ENCODE measurements at places on chromosomes 3 and 15.

DNA sequence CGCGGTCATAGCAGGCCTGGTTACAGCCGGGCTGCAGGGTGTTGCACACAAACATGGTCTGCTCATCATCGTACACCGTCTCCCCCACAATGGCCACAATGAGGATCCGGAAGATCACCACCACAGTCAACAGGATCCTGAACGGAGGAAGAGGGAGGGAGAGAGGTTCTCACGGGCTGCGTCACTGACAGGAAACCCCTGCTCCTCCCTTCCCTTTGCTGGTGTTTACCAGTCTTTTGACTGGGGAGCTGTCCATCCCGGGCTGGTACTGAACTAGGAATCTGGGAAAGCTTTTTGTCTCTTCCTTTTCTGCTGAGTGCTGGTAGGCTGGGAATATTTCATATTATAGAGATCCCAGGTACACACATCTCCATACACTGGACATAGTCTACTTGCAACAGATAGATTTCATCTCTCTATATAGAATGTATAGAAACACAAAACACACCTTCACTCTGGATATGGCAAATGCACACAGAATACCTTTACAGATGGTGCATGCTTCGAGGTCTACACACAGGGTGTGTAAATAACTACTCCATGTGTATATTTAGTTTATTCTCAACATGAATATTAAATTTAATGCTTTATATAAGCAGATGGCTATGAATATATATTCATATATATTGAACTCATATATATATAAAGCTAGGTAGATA is 1.4 kb downstream of the GJD2 start:
- DNase-seq: no peak
- H3K36me3 ChIP-seq: no peaks in the 10 kb centered on the region

GRCh38 chr3:65342084-65342683 is 654.4 kb upstream of the ADAMTS9 start:
- H3K27ac ChIP-seq: no peak overlapping the region
- H3K36me3 ChIP-seq: no peaks in the 10 kb centered on the region
- H3K27me3 ChIP-seq: no peaks in the 10 kb centered on the region
- DNase-seq: no peak
- no peaks in the 10 kb centered on the region for H3K4me1 ChIP-seq
- no peak overlapping the region for H3K4me3 ChIP-seq

- no peaks in the 10 kb centered on the region for H3K27me3 ChIP-seq
- no peaks in the 10 kb centered on the region for H3K4me1 ChIP-seq
- no peak overlapping the region for H3K27ac ChIP-seq
These were observed 17.3 kb downstream of the MRPS11 start for GRCh38 chr15:88484682-88485331.

DNA sequence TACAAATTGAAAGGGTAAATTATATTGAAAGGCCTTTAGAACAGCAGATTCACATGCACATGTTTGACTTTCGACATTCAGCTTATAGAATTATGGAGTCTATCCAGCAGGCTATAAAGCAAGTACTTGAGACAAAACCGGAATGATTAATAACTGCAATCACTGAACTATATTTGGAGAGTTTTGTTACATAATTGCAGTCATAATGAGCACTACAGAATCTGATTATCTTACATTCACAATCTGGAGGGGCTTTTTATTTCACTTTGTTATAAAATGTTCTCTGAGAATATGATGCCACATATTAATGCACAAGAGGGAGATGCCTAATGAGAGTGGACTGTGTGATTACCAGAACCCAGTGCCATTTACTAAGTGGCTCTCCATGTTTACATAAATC is 64.3 kb downstream of the NSUN3 start:
- H3K36me3 ChIP-seq: no peaks in the 10 kb centered on the region
- no peak for DNase-seq
- H3K27ac ChIP-seq: no peak overlapping the region
- no peaks in the 10 kb centered on the region for H3K27me3 ChIP-seq

- H3K4me3 ChIP-seq: peak overlapping the region; percentile 79
- H3K27ac ChIP-seq: peak overlapping the region; percentile 98
- H3K36me3 ChIP-seq: no peaks in the 10 kb centered on the region
- no peaks in the 10 kb centered on the region for H3K27me3 ChIP-seq
- no peak for DNase-seq
These were observed 4.8 kb upstream of the NR2F2 start for GRCh38 chr15:96325541-96326327.

- no peaks in the 10 kb centered on the region for H3K27me3 ChIP-seq
- no peaks in the 10 kb centered on the region for H3K36me3 ChIP-seq
- H3K4me1 ChIP-seq: no peaks in the 10 kb centered on the region
- no peak overlapping the region for H3K27ac ChIP-seq
- DNase-seq: peak; percentile 34
- no peak overlapping the region for H3K4me3 ChIP-seq
These were observed 43.2 kb upstream of the PPP4R2 start for GRCh38 chr3:72953325-72953956.

- H3K4me3 ChIP-seq: no peak overlapping the region
- H3K27me3 ChIP-seq: no peaks in the 10 kb centered on the region
- H3K27ac ChIP-seq: no peak overlapping the region
- H3K36me3 ChIP-seq: no peaks in the 10 kb centered on the region
These were observed 29.3 kb upstream of the SACM1L start for GRCh38 chr3:45659661-45660566.

- no peaks in the 10 kb centered on the region for H3K27me3 ChIP-seq
- no peaks in the 10 kb centered on the region for H3K4me1 ChIP-seq
- no peaks in the 10 kb centered on the region for H3K36me3 ChIP-seq
- no peak overlapping the region for H3K4me3 ChIP-seq
- DNase-seq: no peak
- no peak overlapping the region for H3K27ac ChIP-seq
These were observed 83.7 kb downstream of the TRAK1 start for GRCh38 chr3:42174679-42175385.

- H3K36me3 ChIP-seq: no peaks in the 10 kb centered on the region
- no peak overlapping the region for H3K27ac ChIP-seq
- H3K4me1 ChIP-seq: no peaks in the 10 kb centered on the region
- H3K27me3 ChIP-seq: no peaks in the 10 kb centered on the region
These were observed 305.1 kb downstream of the LSAMP start for GRCh38 chr3:116140100-116140689.

- DNase-seq: peak; percentile 74
- no peak overlapping the region for H3K4me3 ChIP-seq
- H3K4me1 ChIP-seq: no peaks in the 10 kb centered on the region
- H3K27me3 ChIP-seq: no peaks in the 10 kb centered on the region
These were observed 103.5 kb downstream of the IMPG2 start for GRCh38 chr3:101216710-101217465.

DNA sequence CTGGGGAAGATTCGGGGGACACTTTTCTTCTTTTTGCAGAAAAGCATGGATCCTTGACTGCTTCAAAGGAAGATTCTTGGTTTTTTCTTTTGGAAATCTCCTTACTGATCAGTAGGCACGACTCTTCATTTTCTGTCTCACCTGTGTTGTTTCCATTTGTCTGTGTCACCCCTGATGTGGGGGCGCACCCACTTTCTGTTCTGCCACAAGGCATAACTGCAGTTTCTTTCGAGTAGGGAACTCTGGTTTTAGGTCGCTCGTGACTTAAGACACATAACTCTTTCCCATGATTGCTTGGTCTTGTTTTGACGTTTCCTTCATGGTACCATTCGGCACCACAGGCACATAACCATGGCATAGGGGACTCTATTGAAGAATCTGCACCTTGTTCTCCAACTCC is 31.3 kb downstream of the RNF168 start:
- H3K27ac ChIP-seq: no peak overlapping the region
- DNase-seq: no peak
- H3K4me1 ChIP-seq: no peaks in the 10 kb centered on the region
- no peak overlapping the region for H3K4me3 ChIP-seq
- H3K27me3 ChIP-seq: no peaks in the 10 kb centered on the region

DNA sequence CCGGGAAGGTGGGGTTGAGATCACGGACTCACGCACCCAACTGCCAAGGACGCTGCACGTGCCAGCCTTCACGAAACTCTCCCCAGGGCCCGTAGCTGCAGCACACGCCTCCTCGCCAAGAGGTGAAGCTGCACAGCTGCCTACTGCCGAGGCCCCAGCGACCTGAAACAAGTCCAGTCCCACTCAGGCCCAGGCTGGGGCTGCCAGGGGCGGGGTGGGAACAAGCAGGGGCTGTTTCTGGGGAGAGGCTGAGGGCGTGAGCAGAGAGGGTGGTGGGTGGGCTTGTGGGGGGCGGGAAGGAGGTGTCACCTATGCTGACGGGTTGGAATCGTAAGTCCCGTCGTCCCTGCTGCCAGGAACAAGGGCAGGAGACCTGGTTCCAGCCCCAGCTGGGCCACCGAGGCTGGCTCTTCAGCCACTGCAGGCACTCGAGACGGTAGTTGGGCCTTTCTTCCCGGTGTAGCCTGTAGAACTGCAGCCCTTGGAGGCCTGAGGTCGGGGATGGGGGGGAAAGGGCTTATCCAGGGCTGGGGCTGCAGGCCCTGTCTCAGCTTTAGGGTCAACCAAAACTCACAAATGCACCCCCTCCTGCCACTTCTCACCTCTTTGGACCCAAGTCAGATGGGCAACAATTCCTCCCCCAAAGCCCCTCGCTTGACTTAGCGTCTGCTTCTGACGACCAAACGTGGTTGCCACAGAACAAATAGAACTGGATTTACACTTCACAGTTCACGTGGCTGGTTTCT is 44.4 kb downstream of the MUC20 start:
- no peak for DNase-seq
- no peak overlapping the region for H3K4me3 ChIP-seq

DNA sequence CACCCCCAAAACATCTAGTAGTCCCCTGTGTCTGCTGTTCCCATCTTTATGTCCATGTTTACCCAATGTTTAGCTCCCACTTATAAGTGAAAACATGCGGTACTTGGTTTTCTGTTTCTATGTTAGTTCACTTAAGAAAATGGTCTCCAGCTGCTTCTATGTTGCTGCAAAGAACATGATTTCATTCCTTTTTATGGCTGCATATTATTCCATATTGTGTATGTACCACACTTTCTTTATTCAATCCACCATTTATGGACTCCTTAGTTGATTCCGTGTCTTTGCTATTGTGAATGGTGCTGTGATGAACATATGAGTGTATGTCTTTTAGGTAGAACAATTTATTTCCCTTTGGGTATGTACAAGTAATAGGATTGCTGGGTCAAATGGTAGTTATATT is 51.2 kb downstream of the GRK7 start:
- no peaks in the 10 kb centered on the region for H3K36me3 ChIP-seq
- no peak for DNase-seq
- no peak overlapping the region for H3K4me3 ChIP-seq
- H3K4me1 ChIP-seq: no peaks in the 10 kb centered on the region

DNA sequence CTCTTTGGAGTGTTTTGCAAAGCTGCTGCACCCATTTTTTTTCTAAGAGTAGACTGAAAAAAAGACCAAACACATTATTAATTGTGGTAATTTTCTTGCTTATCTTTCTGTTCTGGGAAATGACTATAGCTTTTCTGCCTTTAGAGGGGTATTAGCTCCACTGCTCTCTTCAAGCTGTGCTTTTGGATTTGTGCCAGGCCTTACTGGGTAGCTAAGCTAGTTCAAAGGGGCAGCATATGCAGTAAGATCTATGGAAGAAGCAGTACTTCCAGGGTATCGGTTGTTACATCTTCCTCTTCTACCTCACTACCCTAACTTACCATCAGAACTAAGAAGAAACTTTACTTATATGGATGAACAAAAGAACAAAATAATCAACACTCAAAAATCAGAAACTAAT is 28.7 kb upstream of the ARIH1 start:
- no peaks in the 10 kb centered on the region for H3K36me3 ChIP-seq
- H3K27me3 ChIP-seq: no peaks in the 10 kb centered on the region
- DNase-seq: no peak
- no peak overlapping the region for H3K27ac ChIP-seq
- no peak overlapping the region for H3K4me3 ChIP-seq
- no peaks in the 10 kb centered on the region for H3K4me1 ChIP-seq

GRCh38 chr15:89019436-89019835 is 68.8 kb upstream of the ABHD2 start:
- H3K4me3 ChIP-seq: no peak overlapping the region
- DNase-seq: no peak
- no peaks in the 10 kb centered on the region for H3K4me1 ChIP-seq
- no peaks in the 10 kb centered on the region for H3K27me3 ChIP-seq
- peak overlapping the region; percentile 73 for H3K27ac ChIP-seq

DNA sequence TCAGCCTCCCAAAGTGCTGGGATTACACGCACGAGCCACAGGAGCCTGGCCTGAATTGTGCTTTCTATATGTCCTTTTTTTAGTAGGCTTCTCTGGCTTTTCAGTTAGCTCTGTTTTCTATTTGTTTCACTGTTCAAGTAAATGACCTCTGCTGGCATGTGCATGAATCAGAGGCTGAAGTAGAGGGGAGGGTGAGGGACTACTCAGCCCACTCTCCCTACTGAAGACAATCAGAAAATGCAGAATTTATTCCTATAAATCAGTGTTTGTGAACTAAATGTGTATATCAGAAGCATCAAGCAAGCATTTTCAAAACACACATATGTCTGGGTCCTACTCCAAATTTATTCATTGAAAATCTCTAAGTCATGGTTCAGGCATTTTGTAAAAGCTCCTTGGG is 45.0 kb downstream of the ZMAT3 start:
- DNase-seq: no peak
- H3K4me3 ChIP-seq: no peak overlapping the region
- no peaks in the 10 kb centered on the region for H3K4me1 ChIP-seq
- H3K27ac ChIP-seq: peak overlapping the region; percentile 48
- H3K27me3 ChIP-seq: no peaks in the 10 kb centered on the region

- no peak overlapping the region for H3K4me3 ChIP-seq
- peak overlapping the region; percentile 80 for H3K27ac ChIP-seq
- no peaks in the 10 kb centered on the region for H3K36me3 ChIP-seq
- no peaks in the 10 kb centered on the region for H3K27me3 ChIP-seq
- H3K4me1 ChIP-seq: peaks cover 15% of the 10 kb centered on the region
These were observed 70.6 kb downstream of the SMAD6 start for GRCh38 chr15:66772604-66773128.

DNA sequence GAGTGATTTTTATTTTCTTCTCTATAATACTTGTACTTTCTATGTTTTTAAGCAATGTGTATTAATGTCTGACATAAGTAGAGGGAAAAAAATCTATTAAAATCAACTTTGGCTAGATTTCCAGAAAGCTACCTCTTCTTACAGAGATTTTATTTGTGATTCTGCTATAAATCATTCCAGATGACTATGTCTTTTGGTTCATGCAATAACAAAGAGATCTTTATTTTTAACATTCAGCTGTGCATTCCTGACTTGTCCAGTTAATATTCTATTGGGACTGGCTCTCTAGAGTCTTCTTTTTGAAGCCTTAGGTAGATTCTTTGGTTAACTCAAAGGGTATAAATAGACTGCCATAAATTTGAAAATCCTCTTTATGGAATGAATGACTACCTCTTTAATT is 74.3 kb upstream of the ARPP21 start:
- no peak for DNase-seq
- no peaks in the 10 kb centered on the region for H3K36me3 ChIP-seq
- H3K27me3 ChIP-seq: no peaks in the 10 kb centered on the region
- no peaks in the 10 kb centered on the region for H3K4me1 ChIP-seq
- no peak overlapping the region for H3K4me3 ChIP-seq

DNA sequence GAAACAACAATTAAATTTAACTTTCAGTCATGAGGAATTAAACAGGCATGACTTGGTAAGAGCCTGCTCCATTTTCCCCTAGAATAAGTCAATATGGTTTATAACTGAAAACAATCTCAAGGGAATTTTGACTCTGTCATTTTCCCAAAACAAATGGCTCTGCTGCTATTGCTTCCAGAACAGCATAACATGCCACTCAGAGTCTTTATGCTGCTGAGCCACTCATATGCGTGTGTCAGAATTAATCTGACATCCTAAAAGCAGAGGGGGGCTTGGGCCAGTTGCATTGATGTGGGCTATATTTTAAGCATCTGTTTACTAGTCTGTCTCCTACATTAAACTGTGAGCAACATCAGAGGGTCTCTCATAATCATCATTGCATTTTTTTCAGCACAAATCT is 111.1 kb upstream of the ABI3BP start:
- no peak overlapping the region for H3K4me3 ChIP-seq
- DNase-seq: no peak
- H3K36me3 ChIP-seq: no peaks in the 10 kb centered on the region
- no peaks in the 10 kb centered on the region for H3K27me3 ChIP-seq
- no peak overlapping the region for H3K27ac ChIP-seq
